Stimulated activated CD4-positive, alpha-beta T cell treated with anti-CD3 and anti-CD28 coated beads, Interleukin-2, amount 100 ng/mL, for 48 hours (primary cell): ENCODE measurements at places on chromosomes 2 and 18.

DNA sequence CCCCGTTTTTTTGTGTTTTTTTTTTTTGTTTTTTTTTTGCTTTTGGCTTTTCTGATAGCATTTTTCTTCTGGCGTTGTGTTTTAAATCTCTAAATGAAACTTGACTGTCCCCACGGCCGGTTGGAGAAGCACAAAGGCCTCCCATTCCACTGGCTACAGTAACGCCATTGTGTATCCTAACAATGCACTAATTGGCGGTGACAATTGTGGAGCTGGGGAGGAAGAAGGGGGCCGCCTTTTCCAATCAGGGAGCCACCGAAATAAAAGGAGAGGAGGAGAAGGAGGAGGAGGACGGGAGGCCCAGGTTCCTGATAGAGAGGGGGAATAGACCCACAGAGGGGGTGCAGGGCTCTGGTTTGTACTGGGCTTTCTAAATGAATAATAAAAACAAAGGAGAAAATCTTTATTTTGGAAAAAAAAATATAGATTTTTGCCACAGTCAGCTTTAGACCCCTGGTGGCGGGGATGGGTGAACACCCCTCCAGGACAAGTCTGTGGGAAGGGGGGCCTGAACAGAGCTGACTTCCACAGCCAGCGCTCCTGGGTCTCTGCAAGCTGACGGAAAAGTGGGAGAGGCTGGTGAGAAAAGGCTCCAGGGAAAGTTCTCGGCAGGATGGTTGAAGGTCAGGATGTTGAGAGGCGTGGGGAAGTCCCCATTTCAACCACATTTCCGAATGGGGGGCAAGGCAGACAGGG lies 43.7 kb upstream of the FZD5 start:
- DNase-seq: no peak

DNA sequence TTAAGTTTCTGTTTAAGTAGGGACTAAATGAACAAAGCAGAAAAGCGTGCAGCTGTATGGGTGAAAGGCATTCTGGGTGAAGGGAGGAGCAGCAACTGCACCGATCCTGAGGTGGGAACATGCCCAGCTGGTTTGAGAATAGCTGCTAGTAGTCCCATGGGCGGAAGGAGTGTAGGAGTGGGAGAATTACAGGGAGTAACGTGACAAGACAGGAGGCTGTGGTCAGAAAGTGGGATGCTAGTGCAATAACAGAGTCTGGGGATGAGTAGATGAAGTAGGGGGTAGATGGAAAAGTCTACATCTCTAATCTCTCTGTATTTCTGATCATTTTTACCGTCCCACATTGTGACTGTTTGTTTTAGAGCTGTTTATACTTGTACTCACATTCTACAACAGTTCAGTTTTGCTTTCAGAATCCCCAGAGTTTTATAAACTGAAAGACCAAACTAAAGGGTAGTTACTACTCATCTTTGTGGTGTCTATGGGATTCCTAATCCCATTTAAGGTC lies 118.9 kb downstream of the LCLAT1 start:
- no peak for DNase-seq

GRCh38 chr18:5879479-5879882 lies 15.8 kb downstream of the TMEM200C start:
- no peak for DNase-seq

- DNase-seq: no peak
Measured at GRCh38 chr2:95023222-95023597, 2.3 kb upstream of the MAL start.

DNA sequence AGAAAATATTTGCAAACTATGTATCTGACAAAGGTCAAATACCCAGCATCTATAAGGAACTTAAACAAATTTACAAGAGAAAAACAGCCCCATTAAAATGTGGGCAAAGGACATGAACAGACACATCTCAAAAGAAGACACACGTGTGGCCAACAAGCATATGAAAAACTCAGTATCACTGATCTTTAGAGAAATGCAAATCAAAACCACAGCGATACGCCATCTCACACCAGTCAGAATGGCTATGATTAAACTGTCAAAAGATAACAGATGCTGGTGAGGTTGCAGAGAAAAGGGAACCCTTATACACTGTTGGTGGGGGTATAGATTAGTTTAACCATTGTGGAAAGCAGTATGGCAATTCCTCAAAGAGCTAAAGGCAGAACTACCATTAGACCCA lies 64.3 kb upstream of the RBMS1 start:
- DNase-seq: no peak

DNA sequence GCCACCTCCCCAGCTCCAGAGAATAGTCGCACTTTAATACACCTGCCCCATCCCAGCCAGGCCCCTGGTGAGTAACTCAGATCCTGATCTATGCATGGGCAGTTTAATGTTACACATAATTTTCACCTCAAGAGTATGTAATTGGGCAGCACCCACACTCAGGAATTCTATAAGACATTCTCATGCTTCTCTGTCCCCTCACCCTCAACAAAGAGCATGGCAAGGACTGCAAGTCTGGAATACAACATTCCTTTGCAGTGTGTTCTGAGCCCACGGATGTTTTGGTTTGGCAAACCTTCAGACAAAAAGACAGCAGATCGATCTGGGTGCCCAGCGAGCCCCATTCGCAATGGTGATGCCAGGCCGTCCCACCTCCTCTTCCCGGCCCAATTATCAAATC lies 4.9 kb upstream of the SLC14A1 start:
- DNase-seq: no peak

DNA sequence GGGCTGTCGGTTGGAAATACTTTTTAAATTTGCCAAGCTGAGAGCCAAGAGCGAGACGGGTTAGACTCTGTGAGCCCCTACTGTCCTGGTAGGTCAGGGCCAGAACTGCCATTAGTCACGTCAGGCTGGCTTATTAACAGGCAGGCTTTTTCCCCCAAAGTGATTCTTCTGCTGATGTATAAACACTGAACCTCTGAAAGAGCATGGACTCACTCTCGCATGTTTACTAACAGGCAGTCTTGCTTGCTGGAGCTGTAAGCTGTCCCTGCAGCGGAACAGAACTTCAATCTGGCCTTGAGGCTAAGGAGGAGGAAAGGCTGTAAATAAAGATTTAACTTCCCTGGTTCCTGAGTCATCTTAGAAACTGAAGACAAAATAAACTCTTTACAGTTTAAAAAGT lies 288.4 kb downstream of the PIEZO2 start:
- DNase-seq: no peak

- no peak for DNase-seq
Measured at GRCh38 chr2:88061295-88061694, 5.7 kb upstream of the KRCC1 start.
